ENCODE measurements at places on chromosomes 12 and 14. TPM values are rescaled to one million over a fixed set of nuclear protein-coding genes. Genes with fewer than 3 reads are reported as not detected.

DNA sequence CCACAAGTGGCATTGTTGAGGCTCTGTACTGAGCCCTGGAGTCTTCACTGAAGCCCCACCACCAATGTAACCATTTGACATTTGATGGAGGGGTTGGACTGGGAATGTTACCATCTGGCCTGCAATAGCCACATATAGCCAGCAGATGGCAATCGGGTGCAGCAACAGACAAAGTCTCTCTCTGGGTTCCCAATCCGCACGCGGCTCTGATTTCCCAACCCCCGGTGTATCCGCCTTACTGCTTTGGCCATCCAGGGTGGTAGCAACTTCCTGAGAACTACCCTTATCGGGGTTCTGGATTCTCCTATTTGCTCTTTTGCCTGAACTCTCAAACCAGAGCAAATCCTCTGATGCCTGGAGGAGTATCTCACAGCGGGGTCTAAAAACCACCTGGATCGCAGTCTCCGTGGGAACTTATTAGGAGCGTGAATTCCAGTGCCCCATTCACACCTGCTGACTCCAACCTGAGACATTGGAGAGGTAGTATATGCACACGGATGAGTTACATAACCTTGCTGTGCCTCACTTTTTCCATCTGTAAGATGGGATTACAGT, 14.2 kb downstream of the VRTN start:
- H3K4me1 ChIP-seq: no peaks in the 10 kb centered on the region
- no peak overlapping the region for H3K4me3 ChIP-seq
- no peaks in the 10 kb centered on the region for H3K36me3 ChIP-seq
- H3K27me3 ChIP-seq: no peaks in the 10 kb centered on the region

DNA sequence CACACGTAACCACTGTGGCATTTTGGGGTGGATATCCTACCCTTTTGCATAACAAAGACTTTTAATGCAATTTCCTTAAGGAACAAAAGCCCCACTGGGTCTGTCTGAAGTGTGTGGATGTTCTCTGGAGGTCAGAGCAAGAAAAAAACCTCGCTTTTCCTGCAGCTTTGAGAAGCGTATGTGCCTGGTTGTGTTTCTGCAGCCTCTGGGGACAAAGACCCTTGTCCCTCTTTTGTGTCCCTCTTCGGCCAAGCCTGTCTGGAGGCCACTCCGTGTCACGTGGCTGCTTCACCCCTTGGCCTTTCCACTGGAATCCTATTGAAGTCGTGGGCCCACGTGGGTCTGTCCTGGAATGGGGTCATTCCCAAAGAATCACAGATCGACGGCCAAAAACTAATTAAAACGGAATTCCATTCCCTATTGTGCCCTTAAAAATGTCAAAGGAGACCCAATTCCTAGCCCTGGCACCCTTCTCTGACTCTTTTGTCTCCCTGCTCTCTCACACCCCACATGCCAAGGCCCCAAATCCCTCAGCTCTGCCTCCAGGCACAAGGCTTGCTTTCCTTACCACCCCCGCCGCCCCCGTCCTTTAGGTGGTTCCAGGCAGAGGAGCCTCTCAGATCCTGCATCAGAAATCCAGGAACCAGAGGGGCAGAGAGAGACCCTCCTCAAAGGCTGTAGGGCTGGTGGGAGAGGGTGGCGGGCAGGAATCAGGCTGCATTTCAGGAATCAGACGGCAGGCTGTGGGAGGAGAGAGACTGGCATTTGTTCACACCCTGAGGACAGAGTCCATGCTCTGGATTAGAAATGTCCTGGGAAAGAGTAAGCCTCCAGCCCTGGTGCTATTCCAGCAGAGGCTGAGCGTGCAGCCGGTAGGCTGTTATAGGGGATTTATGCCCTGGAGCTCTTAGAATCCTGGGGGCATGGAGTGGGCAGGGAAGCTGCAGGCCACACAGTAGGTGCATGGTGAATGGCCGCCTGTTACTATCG, 12.6 kb upstream of the CYP46A1 start:
- DNase-seq: no peak
- peaks cover 3% of the 10 kb centered on the region for H3K27me3 ChIP-seq
- H3K27ac ChIP-seq: no peak overlapping the region
- no peak overlapping the region for H3K4me3 ChIP-seq
- H3K4me1 ChIP-seq: peaks cover 4% of the 10 kb centered on the region

DNA sequence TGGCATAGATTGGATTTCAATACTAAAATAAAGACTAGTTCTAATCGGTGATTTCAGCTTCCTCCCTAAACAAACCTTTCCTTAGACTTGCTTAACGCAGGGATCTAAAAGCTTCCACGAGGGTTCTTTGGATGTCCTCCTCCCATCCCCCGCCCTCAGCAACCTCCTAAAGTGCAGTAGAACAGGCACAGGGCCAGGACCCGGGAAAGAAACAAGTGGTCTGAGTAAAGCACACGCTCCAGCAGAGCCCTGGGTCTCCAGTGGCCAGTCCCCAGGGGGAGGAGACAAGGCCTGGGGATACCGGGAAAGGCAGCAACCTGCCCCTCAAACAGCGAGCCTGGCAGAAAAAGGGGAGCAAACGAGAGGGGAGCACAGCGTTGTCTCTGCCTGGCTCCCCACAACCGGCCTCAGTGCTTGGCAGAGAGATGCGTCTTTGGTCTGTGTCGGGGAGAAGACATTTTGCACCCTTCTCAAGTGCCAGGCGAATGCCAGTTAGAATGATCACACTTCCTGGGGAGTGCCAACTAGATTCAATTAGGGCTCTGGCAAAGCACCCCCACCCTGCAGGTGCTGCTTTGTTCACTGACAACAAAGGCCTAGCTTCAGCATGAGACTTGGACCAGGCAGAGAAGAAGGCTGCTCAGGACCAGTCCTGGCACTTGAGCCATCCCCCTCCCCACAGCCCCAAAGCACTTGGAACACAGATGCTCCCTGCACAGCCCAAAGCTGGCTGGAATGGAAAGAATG, 17.1 kb upstream of the SLC6A12 start:
- H3K36me3 ChIP-seq: peaks cover 2% of the 10 kb centered on the region
- no peak overlapping the region for H3K27ac ChIP-seq
- no peak overlapping the region for H3K4me3 ChIP-seq
- no peaks in the 10 kb centered on the region for H3K27me3 ChIP-seq
- peaks cover 5% of the 10 kb centered on the region for H3K4me1 ChIP-seq
- no peak for DNase-seq

- no peaks in the 10 kb centered on the region for H3K36me3 ChIP-seq
- DNase-seq: no peak
- H3K27me3 ChIP-seq: no peaks in the 10 kb centered on the region
Measured at GRCh38 chr12:52615912-52616311, 2.4 kb downstream of the KRT73 start.

DNA sequence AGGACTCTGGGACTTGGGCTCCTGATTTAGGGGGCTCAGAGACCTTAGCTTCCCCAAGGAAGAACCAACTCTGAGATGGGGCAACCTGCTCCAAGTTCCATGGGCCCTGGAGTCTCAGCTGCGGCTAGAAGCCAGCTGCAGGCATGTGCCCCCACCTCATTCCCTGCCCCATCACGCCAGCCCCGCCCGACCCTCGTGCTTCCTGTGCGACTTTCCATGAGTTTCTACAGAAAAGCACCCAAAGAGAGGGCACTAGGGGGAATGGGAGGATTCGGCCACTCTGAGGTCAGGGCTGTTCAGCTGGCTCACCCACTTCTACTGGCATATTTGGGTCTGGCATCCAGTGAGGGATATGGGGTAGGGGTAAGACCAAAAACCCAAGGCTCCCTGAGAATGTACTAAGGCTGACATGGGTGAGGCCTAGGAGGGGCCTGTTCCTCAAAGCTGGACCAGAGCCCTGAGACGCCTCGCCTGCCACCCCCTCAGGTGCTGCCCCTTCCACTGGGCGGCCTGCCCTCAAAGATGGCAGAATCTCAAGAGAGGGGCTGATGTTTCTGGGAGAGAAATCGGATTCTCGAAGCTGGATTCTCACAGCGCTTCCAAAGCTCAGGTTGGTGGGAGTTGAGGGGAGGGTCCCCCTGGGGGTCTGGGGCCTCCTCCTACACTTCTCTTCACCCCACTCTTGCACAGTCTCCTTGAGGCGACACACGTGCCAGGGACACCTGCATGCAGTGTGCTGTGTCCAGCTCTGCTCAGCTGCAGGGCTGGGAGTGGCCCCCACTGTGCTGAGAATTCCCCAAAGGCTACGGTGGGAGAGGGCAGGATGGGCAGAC, 22.1 kb downstream of the FAIM2 start:
- no peaks in the 10 kb centered on the region for H3K4me1 ChIP-seq
- no peak overlapping the region for H3K4me3 ChIP-seq
- no peak for DNase-seq
- H3K27me3 ChIP-seq: no peaks in the 10 kb centered on the region
- no peaks in the 10 kb centered on the region for H3K36me3 ChIP-seq

DNA sequence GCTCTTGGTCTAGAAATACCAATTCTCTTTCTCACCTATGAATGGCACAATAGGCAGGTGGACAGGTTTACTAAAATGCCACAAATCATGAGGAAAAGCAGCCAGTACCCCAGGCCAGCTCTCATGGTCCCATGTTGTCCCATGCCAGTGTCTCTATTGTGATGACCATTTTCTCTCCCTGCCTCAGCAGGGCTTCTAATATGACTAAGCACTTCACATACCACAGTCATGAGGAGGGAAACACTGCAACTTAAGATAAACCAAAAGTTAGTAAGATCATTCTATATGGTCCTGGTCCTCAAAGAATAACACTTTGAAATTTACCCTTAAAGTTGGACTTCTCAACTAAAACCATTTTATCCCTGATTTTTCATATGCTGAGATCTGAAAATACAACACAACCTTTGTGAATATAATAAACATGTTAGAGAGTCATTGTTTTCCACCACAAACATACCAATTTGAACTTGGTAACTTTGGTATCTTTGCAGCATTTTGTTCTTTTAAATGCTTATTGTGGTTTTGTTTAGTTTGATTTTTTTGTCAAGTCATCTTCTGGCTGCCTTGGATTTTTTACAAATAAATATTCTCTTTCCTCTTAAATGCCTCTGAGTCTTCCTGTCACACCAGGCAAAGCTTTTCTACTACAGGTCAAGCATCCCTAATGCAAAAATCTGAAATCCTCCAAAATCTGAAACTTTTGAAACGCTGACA, 3.6 kb downstream of the TTC5 start:
- H3K36me3 ChIP-seq: peaks cover 24% of the 10 kb centered on the region
- H3K4me3 ChIP-seq: no peak overlapping the region
- peaks cover 4% of the 10 kb centered on the region for H3K4me1 ChIP-seq
- H3K27ac ChIP-seq: no peak overlapping the region
- no peak for DNase-seq

DNA sequence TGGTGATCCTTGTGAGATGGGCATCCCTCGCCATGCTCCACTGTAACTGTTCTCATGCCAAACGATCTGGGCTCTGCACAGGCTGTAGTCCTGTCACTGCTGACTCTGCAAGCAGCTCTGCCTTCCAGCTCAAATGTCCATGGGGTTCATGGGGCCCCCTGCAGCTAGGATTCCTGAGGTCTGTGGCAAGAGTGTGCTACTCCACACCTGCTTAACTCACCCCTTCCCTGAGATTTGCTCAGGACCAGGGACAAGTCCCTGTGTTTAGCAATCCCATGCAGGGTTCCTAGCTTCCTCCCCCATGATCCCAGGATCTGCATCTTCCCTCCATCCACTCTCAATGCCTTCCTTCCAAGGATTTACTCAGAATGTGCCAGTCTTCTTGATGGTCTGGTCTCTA, 241.0 kb downstream of the ASCL1 start:
- H3K4me3 ChIP-seq: no peak overlapping the region
- H3K4me1 ChIP-seq: no peaks in the 10 kb centered on the region
- H3K36me3 ChIP-seq: no peaks in the 10 kb centered on the region
- H3K27ac ChIP-seq: no peak overlapping the region

DNA sequence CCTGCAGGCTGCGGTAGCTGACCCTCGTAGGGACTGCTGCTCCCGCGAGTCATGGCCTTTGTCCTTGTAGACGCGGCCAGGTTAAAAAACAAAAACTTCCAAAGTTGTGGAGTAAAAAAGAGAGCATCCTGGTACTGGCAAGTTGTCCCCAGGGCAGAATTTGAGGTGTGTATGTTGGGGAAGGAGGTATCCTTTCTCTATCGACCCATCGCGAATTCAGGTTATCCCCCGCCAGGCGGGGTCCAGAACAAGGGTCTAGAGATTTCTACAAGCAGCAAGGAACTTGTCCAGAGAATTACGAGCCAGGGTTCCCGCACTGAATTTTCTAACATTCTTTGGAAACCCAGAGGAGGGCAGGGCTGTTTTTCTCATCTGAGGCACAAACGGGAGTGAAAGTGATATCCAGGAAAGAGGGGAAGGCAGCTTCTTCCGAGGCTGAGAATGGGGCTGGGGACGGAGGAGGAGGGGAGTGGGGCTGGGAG, 16.3 kb downstream of the TBX3 start:
- H3K27ac ChIP-seq: no peak overlapping the region
- peak overlapping the region; percentile 44 for H3K4me3 ChIP-seq
- no peak for DNase-seq
- no peaks in the 10 kb centered on the region for H3K36me3 ChIP-seq
- no peaks in the 10 kb centered on the region for H3K4me1 ChIP-seq

DNA sequence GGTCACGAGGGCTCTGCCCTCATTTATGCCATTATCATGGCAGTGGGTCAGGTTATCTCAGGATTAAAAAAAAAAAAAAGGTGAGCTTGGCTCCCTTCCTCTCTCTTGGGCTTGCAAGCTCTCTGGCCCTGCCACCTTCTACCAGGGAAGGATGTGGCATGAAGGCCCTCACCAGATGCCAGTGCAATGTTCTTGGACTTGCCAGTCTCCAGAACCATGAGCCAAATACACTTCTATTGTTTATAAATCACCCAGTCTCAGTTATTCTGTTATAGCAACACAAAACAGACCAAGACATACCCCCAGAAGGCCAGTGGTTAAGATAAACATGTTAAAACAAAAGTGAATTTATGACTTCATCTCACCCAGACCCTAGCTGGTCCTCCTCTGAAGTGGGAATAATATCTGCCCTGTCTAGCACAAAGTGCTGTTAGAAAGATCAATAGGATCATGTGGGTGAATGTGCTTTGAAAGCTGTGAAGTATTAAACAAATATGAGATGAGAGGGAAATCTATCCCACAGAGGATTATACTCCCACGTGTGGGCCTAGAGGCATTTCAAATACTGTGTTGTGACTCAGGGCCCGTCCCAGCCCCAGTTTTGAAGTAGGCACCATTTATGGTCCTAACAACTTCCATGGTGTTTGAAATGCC, 88.6 kb downstream of the NINJ2 start:
- H3K27ac ChIP-seq: no peak overlapping the region
- no peaks in the 10 kb centered on the region for H3K27me3 ChIP-seq

GRCh38 chr14:21509432-21510143, 1.6 kb downstream of the METTL3 start:
- no peak for DNase-seq
- peak overlapping the region; percentile 91 for H3K4me3 ChIP-seq
- H3K4me1 ChIP-seq: peaks cover 3% of the 10 kb centered on the region

GRCh38 chr12:83016218-83016835, 329.6 kb downstream of the TMTC2 start:
- no peaks in the 10 kb centered on the region for H3K27me3 ChIP-seq
- no peak for DNase-seq
- H3K4me3 ChIP-seq: no peak overlapping the region
- no peaks in the 10 kb centered on the region for H3K4me1 ChIP-seq

- no peak for DNase-seq
- no peaks in the 10 kb centered on the region for H3K4me1 ChIP-seq
- no peak overlapping the region for H3K4me3 ChIP-seq
- no peaks in the 10 kb centered on the region for H3K27me3 ChIP-seq
- no peak overlapping the region for H3K27ac ChIP-seq
- no peaks in the 10 kb centered on the region for H3K36me3 ChIP-seq
Measured at GRCh38 chr12:106048676-106049075, 90.1 kb downstream of the NUAK1 start.

ALKBH1 gene
- total RNA-seq: 10.5 TPM

C14orf180 gene
- 2.1 TPM for total RNA-seq

Data from kidney (tissue), 22 donors.